Myocyte (in vitro differentiated cells): ENCODE measurements at places on chromosomes 1 and 21.

DNA sequence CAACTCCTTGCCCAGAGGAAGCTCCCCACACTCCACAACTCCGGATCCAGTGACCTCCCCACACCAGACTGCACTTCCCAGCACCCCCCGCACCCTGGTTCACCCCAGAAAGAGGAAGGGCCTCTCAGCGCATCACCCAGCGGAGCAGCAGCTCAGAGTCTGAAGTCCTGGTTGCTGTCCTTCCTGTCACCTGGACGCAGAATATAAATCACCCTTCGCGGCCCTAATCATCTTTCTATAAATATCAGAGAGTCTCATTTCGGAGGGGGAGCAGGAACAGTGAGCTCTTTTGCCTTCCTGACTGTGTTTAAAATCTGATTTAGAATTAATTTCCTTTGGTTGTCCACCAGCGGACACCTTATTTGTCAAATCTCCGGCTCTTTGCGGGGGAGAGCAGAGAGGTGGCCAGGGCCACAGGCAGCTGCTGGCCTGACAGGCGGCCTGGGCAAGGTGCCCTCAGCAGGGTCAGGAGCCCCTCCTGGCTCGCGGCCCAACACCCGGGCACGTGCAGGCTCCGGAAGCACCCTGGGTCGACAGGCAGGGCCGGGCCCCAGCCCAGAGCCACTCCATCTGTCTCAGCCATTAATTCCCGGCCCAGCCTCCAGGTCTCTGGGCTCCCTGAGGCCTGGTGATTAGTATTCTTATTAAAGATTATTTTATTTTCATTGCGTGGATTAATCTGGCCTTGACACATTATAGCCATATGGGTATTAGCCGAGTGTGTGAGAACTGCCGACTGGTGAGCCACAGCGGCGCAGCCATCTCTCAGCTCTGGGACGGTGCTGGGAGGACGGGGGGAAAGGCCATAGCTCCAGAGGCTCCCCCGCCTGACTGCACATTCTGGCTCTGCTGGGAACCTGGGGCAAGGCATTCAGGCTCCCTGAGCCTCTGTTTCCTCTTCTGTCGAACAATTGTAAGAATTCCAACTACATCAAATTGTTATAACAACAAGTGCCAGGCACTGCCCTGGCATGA is 19.7 kb downstream of the EPHA8 start:
- DNase-seq = peak; percentile 6

- no peak for DNase-seq
Observed at GRCh38 chr1:22332424-22332717, 119.3 kb upstream of the ZBTB40 start.

DNA sequence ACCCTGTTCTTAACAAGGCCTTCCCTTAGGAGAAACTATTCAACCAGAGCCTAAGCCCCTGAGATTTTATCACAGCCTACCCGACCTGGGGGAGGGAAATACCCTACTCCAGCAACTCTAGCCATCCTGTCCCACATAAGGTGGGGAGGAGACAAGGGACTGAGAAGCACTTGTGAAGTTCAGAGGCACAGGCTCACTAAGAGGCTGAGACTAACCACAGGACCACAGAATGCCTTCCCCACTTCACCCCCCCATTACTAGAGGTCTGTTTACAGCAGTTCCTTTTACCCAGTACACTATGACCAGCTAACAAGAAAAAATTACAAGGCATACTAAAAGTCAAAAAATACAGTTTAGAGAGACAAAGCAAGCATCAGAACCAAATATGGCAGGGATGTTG is 86.8 kb downstream of the TEX35 start:
- peak; percentile 50 for DNase-seq

- no peak for DNase-seq
Observed at GRCh38 chr1:200015811-200016210, 11.7 kb upstream of the NR5A2 start.

DNA sequence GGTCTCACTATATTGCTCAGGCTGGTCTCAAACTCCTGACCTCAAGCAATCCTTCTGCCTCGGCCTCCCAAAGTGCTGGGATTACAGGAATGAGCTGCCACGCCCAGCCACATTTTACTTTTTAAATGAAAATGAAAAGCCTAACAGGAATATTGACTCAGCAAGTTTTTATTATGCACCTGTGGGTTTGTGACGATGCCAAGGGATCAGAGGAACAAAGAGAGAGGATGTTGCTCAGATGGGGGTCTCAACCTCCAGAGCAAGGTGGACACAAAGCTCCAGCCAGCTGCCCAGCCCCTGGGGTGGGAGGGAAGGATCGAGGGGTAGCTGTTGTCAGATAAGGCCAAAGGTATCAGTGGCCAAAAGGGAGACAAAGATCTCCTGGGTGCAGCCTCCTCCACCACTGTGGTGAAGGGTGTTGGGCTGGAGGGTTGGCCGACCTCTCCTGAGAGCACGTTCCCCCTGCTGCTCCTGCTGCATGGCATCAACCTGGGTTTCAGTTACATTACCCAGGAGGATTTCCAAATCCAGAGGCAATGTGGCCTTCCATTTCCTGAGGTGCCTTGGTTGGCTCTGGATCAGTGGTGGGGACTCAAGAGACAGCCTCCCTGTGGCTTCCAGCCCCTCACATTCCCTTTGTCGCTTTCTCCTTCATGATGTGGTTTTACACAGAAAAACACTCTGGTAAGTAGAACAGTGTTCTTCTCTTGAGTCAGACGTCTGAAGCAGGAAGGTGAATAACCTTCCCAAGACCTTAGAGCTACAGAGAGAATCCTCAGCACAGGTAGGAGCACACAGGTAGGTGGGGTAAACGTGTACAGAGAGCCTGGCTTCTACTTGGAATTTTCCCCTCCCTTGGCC is 34.2 kb downstream of the ZNF496 start:
- no peak for DNase-seq

GRCh38 chr1:235919127-235919832 is 52.6 kb upstream of the LYST start:
- DNase-seq = no peak

DNA sequence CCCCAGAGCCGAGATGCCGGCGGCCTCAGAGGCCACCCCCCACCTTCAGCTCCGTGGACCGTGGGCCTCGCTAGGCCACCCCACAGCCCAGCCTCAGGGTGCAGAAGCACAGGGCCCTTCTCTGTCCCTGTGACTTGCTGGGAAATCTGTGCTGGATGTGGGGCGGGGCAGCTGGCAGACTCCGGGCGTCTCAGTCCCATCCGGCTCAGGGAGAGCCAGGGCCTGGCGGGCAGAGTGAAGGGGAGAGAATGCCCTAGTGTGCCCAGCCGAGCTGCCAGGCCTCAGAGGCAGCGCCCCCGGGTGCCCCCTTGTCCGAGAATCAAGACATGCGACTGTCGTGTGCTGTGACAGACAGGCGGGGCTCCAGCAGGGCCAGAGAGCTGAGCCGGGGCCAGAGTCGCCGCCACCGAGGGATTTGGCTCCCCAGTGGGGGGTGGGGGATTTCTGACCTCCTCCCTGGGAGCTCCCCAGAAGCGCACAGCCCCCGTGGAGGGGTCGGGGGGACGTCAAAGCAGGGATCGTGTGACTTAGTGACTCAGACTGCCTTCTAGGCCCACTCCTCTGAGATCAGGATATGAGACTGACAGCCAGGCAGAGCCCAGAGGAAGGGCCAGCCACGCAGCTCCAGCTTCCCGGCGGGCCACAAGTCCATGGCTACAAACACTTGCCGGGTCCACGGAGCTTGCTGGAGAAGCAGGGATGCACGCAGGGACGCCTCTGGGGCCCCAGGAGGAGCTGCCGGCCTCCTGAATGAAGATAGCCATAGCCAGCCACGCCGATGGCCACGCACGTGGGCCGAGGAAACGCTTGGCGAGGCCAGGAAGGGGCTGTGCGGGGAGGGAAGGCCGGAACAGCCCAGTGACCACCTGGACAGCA is 11.9 kb downstream of the COL6A1 start:
- no peak for DNase-seq

DNA sequence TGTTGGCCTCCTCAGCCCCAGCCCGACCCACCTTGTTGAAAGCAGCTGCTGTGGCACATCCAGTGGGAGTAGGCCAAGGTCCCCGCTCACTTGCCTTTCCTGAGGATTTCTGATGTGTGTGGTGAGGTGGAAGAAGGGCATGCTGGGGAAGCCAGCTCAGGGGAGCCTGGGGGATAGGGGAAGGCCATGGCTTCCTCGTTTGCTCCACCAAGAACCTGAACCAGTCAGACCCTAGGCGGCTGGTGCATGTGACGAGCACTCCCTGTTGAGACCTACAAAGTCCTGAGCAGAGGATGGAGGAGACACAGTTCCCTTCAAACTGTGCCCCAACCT is 38.0 kb upstream of the SLC30A1 start:
- DNase-seq = no peak

- no peak for DNase-seq
Observed at GRCh38 chr1:172498857-172499256, 34.1 kb upstream of the SUCO start.

DNA sequence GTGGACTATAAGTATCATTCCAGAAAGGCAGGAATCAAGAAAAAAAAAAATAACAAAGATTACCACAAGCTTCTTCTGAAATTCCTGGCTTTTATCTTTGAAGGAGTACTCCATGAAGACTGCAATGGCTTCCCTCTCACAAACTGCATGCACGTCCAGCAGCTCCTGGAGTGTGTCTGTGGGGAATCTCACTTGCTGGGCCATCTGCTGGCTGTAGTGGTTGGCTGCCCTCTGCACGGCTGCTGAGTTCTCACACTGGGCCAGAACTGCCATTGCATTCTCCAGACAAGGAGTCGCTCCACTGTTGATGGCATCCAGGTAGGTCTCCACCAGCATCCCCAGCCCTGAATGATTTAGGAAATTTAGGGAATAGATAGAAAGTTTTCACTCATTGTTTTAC is 23.3 kb upstream of the GBP2 start:
- DNase-seq = peak; percentile 56

DNA sequence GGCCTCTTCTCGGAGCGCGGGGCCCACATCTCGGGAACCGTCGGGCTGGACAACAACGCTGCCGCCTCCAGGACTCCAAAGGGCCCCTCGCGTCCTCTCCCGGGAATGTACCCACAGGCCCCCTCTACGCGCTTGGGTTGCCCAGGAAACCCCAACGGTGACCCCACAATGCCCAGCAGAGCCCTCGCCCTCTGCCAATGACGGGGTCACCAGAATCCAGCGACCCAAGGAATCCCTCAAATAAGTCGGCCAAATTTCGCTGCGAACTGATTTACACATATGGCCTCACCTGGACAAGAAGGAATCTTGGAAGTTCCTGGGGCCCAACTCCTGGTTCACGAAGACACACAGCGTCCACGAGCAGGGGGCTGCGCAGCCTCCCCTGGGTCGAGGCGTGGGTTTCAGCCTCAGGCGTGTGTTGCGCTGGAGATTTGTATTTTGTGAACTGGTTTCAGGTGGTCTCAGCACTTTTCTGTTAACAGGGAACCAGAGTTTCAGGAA is 78.1 kb downstream of the DESI2 start:
- DNase-seq = no peak

DNA sequence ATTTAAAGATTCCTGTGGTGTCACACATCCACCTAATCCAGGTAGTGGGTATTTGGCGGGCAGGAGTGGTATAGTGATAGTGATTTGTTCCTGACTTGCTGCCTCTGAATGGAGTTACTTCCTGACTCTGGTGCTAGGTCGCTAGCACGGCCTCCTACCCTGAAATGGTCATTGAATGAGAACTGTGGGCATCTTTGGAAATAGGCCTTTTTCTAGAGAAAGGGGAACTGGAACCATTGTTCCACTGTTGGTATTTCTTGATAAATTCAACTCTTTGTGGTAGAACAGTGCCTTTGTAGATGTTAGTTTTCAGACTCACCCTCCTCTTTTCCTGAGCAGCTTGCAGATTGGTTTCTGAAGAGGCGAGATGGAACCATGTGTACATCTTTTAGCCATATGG is 1.5 kb downstream of the QSOX1 start:
- no peak for DNase-seq

GRCh38 chr1:200306944-200307754 is 102.7 kb downstream of the ZNF281 start:
- peak; percentile 32 for DNase-seq

GRCh38 chr1:193769651-193770050 is 583.2 kb upstream of the B3GALT2 start:
- no peak for DNase-seq

DNA sequence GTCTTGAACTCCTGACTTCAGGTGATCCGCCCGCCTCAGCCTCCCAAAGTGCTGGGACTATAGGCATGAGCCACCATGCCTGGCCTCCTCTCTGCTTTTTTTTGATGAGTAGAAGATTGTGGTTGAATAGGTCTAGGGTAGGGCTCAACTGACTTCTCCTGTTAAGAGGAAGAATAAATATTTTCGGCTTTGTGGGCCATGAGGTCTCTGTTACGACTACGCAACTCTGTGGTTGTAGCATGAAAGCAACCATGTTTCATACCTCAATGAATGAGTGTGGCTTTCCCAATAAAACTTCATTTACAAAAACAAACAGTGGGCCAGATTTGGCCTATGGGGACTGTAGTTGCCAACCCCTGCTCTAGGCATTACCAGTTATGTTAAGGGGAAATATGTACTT is 67.8 kb downstream of the NID1 start:
- no peak for DNase-seq

- DNase-seq = peak; percentile 47
Observed at GRCh38 chr1:65881067-65881594, 88.4 kb downstream of the PDE4B start.

DNA sequence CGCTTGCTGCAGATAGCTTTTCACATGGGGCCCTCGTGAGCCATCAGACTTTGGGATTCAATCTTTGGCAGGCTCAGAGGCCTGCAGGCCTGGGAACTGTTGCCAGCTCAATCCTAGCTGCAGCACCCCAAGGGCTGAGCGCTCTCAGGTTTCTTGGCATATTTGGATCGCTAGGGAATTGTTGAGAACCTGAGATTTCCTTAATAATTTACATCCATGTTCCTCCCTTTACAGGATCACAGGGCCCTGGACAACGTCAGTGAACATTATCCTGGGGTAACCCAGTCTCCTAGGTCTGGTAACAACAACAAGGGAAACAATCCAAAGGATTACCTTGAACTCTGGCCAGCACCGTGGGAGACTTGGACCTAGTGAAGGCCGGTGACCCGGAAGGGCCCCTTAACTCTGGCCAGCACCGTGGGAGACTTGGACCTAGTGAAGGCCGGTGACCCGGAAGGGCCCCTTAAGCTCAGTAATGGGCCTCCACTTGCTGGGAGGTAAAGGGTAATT is 49.3 kb upstream of the NEK2 start:
- no peak for DNase-seq

GRCh38 chr1:94031591-94031990 is 89.4 kb downstream of the ABCA4 start:
- DNase-seq = no peak

- no peak for DNase-seq
Observed at GRCh38 chr1:36925251-36925650, 109.1 kb downstream of the GRIK3 start.
